ENCODE measurements at places on chromosomes 2 and 18.

GRCh38 chr18:77524909-77525308 lies 275.3 kb downstream of the GALR1 start:
- DNase-seq: no peak

DNA sequence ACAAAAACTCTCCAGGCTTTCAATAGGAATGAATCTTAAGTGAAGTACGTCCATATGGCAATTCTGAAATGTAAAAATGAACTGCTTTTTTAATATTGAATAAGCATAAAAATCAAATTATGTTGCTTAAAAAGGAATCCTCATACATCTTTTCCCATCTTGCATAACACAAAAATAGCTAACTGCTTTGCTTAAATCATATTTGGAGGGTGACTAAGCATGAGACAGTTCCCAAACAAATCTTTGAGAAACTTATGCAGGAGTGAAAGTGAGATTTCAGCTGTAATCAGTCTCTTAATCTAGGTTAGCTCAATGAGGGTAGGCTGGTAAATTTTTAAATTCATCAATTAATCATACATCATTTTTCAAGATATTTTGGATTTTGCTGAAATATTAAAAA lies 111.5 kb downstream of the MBD5 start:
- no peak for DNase-seq

DNA sequence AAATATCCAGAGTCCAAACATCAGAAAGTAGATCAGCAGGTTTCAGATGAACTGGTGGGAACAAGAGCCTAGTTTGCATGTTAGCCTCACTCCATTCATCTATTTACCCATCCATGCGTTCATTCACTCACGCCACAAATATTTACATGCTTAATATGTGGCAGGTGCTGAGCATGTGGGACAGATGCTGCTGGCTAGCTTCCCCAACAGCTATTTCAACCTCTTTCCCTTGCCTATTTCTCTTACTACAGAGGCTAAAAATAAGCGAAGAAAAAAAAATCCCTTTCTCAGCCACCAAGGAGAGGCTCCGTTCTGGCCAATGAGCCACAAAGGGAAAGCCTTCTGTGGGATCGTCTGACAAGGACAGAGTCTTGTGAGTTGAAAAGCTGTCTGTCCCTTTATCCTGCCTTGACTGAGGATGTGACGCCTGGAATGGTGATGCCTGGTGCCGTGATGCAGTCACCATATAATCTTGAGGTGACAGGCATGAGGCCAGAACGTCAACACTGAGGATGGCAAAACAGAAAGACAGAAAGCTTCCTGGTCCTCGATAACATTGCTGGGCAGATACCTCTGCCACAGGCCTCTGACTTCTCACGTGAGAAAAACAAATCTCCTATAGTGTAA lies 78.2 kb downstream of the KCTD1 start:
- no peak for DNase-seq

DNA sequence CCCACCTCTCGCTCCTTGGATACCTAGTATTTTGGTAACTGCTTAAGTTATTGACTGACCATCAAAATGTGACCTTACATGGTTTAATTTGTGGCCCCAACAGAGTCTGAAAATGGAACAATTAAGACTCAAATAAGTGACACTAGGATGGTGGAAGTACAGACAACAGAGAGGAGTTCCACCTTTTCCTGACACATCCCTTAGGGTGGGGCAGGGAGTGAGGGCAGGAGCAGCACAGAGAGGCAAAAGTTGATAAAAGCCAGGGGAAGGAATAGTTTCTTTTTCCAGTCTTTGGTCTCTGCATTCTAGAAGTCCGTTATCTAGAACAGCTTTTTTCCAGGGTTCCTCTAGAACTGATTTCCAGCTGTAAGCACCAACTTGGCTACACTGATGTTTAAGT lies 32.2 kb downstream of the FTCDNL1 start:
- no peak for DNase-seq

GRCh38 chr2:172623249-172623965 lies 67.5 kb downstream of the PDK1 start:
- no peak for DNase-seq

DNA sequence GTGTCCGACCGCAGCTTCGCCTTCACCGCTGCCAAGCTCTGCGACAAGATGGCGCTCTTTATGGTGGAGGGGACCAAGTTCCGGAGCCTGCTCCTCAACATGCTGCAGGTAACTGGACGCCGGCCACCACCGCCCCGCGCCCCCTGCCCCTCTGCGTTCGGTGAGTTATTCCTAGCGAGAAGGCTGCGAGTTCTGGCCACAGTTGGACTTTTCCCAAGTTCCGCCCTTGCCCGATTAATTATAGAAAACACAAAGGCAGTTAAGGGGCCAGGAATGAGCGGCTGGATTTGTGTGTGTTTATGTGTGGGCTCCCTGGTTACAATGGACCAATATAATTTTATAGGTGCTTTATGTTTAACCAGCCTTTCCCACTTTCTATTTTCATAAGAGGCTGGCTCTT lies 189.2 kb downstream of the SMAD7 start:
- DNase-seq: no peak

DNA sequence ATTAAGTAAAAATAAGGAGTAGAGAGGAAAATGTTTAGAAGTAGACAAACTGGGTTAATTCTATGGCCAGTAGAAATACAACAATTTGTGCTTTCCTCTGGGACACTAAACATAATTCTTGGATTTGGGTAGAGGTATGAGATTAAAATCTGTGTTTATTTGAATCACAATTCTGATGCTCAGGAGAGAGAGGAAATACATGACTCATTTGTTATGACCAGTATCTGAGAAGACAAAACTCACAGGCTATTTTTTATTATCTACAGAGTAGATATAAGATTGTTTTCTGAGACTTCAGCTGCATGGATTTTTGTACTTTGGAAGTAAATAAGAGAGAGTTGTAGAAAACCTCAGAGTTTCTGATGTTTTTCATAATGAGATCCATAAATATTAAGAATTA lies 315.7 kb upstream of the CWC22 start:
- DNase-seq: no peak

GRCh38 chr2:73111073-73112025 lies 1.4 kb downstream of the RAB11FIP5 start:
- DNase-seq: no peak

- DNase-seq: no peak
Measured at GRCh38 chr2:230812033-230812432, 52.7 kb upstream of the ITM2C start.

DNA sequence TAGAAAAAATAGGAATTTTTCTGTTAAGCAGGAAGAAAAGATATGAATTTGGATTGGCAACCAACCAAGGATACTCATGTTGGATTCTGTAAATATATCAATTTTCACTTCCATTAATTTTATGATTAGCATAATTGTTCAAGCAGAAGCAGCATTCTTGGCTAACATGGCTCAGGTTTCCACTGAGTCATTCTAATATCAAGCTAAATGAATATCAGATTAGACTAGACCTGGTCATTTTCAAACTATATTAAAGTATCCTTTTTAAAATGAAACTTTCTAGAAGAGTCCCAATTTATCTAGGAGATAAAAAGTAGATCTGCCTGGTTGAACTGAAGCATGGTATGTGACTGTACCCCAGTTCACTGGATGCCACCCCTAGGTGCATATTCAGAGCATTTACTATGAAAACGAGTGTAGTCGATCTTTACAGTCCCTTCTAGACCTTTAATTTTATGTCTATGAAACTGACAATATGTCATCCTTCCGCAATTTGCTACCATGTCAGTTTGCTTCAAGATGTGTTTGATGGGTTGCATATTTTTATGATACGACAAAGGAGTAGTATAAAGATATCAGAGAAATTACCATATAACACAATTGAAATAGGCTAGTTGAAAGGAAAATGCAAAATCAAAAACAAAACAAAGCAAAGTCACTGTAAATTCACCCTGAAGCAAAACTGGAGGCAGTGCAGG lies 704.9 kb downstream of the ERBB4 start:
- no peak for DNase-seq

DNA sequence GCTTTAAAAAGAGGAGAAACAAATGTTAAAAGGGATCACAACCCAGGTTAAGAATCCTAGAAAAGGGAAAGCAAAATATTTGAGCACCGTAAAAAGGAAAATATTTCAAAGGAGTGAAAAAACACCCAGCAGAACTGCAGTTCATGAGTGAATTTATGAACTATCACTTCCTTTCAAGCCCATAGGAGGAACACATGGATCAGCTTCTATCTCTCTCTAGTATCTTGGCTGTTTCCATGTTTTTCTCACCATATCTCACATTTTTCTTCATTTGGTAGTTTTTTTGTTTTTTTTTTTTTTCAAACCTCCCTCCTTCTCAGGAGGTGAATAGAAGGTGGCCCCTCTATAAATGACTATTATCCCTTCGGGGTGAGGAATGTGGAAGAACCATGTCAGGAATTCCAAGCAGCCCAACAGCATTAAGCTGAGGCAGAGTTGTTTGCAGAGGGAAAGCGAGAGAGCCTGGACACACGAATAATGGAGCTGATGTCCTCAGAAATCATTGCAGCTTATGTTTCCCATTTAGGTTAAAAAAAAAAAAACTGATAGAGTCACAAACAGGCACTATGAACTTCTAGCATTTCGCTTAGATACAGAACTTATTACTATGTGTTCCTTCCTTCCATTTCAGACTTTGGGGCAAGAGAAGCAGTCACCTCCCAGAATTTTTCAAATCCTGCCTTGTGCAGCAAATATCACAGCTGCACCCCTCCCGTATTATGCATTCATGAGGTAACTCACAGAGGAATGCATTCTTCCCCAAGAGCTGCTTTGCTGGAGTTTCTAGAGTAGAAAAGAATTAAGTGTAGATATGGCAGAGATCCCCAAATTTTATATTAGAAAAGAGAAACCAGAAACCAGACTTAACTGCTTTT lies 315.6 kb downstream of the IRS1 start:
- DNase-seq: no peak

DNA sequence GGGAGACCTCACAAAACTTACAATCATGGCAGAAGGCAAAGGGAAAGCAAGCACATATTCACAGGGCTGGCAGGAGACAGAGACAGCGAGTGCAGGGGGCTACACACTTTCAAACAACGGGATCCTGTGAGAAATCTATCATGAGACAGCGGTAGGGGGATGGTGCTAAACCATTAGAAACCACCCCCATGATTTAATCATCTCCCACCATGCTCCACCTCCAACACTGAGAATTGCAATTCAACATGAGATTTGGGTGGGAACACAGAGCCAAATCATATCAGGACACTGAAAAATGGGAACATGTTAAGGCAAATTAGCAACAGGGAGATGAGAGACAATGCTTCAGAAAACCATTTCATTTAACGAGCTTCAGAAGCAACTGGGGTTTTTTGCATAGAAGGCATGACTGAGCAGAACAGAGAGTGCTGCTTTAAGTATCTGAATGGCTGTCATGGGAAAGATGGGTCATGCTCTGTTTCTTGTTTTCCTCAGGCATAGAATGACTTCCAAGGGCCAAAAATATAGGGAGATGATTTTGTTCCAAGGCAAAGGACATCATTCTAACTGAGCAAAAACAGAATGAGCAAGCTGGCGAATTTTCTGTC lies 100.8 kb upstream of the MAP2 start:
- DNase-seq: no peak

- no peak for DNase-seq
Measured at GRCh38 chr2:221641181-221641871, 69.2 kb upstream of the EPHA4 start.

DNA sequence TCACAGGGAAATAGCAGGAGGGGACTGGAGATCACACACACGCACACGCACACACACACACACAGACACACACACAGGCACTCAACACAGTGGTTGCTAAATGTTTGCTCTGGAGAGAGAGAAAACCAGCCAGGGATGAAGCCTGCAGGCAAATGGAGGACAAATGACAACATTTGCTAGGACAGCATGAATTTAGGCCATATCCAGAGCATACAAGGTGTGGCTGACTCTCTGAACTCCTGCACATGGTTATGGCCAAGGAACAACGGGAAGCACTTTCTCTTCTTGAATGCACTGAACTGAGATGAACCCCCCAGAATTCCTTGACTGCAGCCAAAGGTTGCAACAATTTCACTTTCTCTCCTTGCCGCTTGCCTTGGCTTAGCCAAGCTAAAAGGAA lies 230.0 kb upstream of the RASGRP3 start:
- no peak for DNase-seq

- DNase-seq: no peak
Measured at GRCh38 chr18:79496978-79497637, 101.4 kb downstream of the NFATC1 start.

DNA sequence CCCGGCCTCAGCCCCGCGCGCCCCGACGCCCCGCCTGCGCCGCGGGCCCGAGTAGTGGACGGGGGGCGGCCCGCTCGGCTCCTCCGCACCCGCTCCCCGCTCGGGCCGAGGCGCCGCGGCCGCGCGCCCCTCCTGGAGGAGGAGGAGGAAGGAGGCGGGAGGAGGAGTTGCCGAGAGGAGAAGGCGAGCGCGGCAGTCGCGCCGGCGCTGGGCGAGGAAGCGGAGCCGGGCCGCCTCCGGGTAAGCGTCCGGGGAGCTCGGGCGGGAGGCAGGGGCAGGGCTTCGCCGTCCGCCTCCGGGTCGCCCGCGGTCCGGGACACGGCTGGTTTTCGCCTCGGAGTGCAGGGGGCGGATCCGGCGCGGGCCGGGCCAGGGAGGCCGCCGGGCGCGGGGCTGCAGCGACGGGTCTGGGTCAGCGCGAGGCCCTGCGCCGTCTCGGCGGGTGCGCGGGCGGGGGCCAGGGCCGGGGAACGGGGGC lies at the start of gene SOCS6:
TSS of gene SOCS6 (plus strand) at position 195 of the 478 bp plus-strand sequence. CDS start 35,624 bp downstream, outside the sequence.
- DNase-seq: no peak

DNA sequence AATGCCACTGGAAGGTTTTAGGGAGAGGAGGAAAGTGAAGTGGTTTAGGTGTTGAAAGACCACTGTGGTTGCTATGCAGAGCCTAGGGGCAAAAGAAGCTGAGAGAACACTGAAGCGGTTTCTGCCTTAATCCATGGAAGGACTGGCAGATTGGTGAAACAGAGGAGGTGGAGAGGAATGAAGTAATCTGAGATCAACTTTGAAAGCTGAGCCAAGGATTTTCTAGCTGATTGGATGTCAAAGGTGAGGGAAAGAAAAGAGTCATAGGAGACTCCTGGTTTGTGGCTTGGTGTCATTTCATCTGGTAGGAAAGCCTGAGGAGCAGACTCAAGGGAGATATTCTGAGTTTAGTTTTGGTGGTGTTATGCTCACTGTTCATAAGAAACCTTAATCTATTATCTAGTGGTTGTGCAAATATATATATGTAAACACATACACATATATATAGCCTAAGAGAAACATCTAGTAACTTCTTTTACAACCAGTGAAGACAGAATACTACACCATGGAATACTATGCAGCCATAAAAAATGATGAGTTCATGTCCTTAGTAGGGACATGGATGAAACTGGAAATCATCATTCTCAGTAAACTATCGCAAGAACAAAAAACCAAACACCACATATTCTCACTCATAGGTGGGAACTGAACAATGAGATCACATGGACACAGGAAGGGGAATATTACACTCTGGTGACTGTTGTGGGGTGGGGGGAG lies 134.1 kb upstream of the CREB1 start:
- DNase-seq: no peak

- no peak for DNase-seq
Measured at GRCh38 chr2:105468582-105469042, 69.8 kb upstream of the FHL2 start.

GRCh38 chr2:235021752-235022151 lies 69.9 kb downstream of the SH3BP4 start:
- DNase-seq: no peak

GRCh38 chr2:3233877-3234276 lies 143.7 kb downstream of the EIPR1 start:
- no peak for DNase-seq

GRCh38 chr2:25674077-25674362 lies 643 bp upstream of the DTNB start:
- DNase-seq: no peak

- no peak for DNase-seq
Measured at GRCh38 chr2:42047488-42048298, at the start of gene PKDCC. TSS of gene PKDCC (plus strand) at chr2:42048021. CDS start at chr2:42048200, 179 bp downstream.

Measured in activated CD4-positive, alpha-beta T cell treated with anti-CD3 and anti-CD28 coated beads for 1 hour (primary cell).